GM23338 (cell line): ENCODE measurements at places on chromosomes 16 and 17. TPM values are rescaled to one million over a fixed set of nuclear protein-coding genes. Genes with fewer than 3 reads are reported as not detected.

Gene DPEP2
- not detected in 2 replicates for total RNA-seq

Gene ZP2
- 0.16 TPM in 1 of 2 replicates, not detected in the other for total RNA-seq

Gene SNAI3
- total RNA-seq = 19.2 and 19.4 TPM in 2 replicates

Gene FGF11
- total RNA-seq = 16.6 TPM in 2 replicates

Gene C1QTNF1
- 1.9 and 5.2 TPM in 2 replicates for total RNA-seq

Gene PKMYT1
- 82.1 and 100 TPM in 2 replicates for total RNA-seq

Gene RASD1
- 1.4 and 3.7 TPM in 2 replicates for total RNA-seq

Gene CDYL2
- 4.3 and 4.5 TPM in 2 replicates for total RNA-seq

Gene LYRM1
- total RNA-seq = 18.7 and 19.4 TPM in 2 replicates

Gene SLC4A1
- not detected in 2 replicates for total RNA-seq

Gene MT4
- not detected in 2 replicates for total RNA-seq

Gene TOP3A
- total RNA-seq = 60.2 and 76.7 TPM in 2 replicates

- DNase-seq = no peak
Observed at GRCh38 chr17:65756760-65757159, 195.3 kb upstream of the AXIN2 start.

GRCh38 chr17:40515011-40515410 lies 13.6 kb upstream of the TNS4 start:
- DNase-seq = no peak

DNA sequence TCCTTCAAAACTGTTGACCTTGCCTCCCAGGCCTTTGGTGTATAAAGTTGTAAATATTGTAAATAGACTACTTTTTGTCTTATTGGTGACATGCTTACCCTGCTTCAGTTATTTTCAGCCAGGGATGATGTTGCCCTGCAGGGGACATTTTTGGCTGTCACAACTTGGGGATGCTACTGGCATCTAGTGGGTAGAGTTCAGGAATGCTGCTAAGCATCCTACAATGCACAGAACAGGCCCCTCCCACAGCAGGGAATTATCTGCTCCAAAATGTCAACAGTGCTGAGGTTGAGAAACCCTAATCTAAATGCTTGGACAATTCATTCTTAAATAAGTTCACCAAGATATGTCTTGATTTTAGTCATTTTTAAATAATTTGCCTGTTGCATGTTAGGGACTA lies 459.8 kb downstream of the PMP22 start:
- peak; percentile 60 for DNase-seq

DNA sequence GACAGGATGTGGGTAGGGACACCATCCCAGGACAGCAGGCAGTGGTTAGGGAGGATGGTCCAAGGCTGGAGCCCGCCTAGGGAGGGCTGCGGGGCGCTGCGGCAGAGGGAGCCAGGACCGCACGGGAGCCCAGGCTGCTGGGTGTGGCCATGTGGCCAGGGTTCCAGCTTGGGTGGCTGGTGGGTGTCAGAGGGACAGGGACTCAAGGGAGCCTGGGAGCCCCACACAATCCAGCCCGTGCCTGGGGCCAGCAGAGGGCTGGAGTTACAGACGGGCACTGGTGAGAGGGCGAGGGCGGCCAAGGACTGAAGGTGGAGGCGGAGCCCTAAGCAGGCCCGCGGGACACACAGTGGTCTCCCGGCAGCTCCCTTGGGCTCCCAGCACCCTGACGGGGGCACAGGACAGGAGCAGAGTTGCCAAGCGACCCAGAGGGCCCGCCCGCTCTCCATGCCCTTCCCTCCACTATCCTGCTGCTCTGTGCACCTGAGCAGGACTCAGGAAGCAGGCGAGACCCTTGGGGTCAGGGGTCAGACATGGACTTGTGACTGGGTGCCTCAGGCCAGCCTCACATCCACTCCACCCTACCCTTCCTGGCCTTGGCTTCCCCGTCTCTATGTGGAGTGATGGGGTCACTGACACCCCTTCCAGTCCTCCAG lies 7.1 kb downstream of the MRPL28 start:
- DNase-seq = no peak

- no peak for DNase-seq
Observed at GRCh38 chr17:63442549-63443035, 3.5 kb downstream of the CYB561 start.

GRCh38 chr17:10435096-10435495 lies 13.3 kb upstream of the MYH8 start:
- no peak for DNase-seq

DNA sequence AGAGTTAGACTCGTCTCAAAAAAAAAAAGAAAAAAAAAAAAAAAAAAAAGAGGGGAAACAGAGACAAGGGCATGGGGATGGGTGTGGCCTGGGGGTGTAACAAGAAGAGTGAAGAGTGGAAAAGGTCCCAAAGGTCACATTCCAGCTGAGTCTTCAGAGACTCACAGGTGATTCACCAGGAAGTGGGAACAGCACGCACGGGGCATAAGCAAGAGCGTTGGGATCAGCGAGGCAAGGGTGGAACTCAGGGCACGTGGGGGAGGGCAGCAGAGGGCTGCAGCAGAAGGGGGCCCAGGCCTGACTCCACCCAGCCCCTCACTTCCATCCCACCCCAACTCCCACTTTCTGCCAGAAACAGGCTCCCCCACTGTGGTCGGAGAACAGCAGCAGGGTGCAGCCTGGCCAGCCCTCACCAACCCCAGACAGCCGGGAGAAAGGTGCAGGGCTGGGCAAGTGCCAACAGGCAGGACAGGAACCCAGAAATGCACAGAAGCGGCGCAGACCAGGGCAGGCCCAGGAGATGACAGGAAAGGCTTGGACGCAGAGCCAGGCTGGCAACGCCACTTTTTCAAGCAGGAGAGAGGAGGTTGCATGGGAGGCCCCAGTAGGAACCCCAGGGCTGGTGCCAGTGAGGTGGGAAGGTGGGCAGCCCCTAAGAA lies 3.3 kb downstream of the MEAK7 start:
- DNase-seq = no peak

DNA sequence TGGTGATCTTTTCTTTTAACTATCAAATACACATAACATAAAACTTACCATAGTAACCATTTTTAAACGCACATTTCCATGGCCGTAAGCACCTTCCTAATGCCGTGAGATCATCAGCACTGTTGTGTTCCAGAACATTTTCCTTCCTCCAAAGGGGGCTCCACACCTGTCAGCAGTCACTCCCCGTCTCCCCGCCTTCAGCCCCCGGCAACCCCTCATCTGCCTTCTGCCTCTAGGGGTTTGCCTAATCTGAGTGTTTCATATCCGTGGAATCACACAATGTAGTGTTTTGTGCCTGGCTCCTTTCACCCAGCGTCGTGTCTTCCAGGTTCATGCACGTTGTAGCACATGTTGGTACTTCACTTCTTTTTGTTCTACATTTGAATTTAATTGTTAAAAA lies 350.1 kb upstream of the TNRC6C start:
- no peak for DNase-seq

- DNase-seq = no peak
Observed at GRCh38 chr17:82828875-82829487, 10.8 kb downstream of the ZNF750 start.

DNA sequence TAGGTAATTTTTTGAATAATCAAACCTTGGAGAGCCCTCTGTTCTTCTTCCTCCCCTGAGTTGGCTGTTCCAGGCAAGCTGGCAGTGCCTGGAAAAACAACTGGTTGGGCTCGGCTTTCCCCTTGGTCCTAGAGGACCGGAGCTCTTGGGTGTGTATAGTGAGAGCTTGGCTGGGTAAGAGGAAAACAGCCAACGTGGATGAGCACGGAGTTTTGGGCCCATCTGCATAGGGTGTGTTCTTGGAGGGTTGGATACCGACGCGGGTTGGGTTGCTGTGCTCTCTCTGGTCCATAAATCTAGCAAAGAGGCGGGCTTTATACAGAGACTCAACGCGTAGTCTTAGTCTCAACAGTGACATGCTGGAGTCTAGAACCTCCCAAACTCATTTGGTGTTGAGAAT lies 23.2 kb downstream of the ITGB3 start:
- DNase-seq = peak; percentile 70

DNA sequence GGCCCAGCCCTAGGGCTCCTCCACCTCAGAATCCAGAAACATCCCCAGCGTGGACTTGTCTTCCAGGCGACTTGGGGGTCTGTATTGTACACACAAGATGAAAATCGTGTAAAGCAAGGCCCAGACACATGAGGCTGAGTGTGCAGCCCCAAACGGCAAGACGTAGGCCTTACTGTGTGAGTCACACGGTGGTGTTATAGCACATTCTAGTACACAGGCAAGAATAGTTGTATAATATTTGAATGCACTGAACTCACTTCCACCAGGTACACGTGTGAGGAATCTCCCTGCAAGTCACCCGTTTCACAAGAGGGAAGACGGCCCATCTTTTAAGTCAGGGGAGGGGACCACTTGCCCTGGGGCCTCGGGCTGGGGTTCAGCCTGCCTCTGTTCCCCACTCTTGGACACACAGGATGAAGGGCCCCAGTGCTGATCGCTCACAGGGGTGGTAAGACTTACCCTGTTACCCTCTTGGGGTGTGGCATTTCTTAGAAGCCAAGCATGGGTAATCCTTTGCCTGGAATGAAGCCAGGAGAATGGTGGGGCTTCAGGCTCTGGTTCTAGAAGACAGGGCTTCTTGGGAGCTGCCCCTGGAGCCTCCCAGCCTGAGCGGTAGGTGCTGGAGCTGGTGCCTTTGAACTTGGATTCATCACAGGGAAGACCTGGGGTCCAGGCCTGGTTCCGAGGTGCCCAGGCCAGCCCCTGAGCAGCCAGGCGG lies 71.3 kb downstream of the SREBF1 start:
- no peak for DNase-seq

- no peak for DNase-seq
Observed at GRCh38 chr17:3613124-3613523, 3.9 kb upstream of the TRPV1 start.

- no peak for DNase-seq
Observed at GRCh38 chr17:74215342-74215727, 2.0 kb downstream of the TTYH2 start.

DNA sequence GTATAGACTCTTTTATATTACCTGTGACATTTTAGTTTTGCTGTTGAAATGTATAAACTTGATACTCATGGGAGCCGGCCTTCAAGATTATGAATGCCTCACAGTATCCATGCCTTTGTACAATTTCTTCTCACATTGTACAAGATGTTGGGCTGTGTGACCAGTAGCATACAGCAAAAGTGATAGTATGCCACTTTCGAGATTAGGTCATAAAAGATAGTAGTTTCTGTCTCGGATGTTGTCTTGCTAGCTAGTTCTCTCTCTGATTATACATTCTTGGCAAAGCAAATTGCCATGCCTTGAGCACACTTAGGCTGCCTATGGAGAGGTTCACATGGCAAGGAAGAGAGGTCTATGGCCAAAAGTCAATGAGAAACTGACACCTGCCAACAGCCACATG lies 1309.8 kb upstream of the CDH8 start:
- no peak for DNase-seq

GRCh38 chr17:35476283-35476820 lies 27.8 kb upstream of the SLFN13 start:
- DNase-seq = no peak

GRCh38 chr17:50234581-50234980 lies 33.1 kb upstream of the COL1A1 start:
- DNase-seq = no peak

GRCh38 chr17:48148029-48148770 lies 40.6 kb downstream of the SNX11 start:
- no peak for DNase-seq

DNA sequence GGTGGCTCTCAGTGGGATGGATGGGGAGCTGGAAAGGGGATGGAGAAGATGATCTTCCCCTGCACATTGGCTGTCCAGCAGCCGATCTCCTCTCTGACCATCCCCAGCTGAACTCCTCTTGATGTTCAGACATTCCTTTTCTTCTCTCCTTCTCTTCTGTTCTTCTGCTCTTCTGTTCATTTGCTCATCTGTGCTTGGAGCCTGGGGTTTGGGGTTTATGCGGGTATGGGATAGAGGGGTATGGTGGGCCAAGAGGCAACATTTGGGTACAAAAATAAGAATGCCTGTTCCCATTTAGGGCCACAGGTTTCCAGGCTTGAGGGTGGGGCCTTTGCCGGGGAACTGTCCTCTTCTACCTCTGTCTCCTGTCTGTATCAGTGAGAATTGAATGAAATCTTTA lies 205.4 kb upstream of the XYLT1 start:
- no peak for DNase-seq

DNA sequence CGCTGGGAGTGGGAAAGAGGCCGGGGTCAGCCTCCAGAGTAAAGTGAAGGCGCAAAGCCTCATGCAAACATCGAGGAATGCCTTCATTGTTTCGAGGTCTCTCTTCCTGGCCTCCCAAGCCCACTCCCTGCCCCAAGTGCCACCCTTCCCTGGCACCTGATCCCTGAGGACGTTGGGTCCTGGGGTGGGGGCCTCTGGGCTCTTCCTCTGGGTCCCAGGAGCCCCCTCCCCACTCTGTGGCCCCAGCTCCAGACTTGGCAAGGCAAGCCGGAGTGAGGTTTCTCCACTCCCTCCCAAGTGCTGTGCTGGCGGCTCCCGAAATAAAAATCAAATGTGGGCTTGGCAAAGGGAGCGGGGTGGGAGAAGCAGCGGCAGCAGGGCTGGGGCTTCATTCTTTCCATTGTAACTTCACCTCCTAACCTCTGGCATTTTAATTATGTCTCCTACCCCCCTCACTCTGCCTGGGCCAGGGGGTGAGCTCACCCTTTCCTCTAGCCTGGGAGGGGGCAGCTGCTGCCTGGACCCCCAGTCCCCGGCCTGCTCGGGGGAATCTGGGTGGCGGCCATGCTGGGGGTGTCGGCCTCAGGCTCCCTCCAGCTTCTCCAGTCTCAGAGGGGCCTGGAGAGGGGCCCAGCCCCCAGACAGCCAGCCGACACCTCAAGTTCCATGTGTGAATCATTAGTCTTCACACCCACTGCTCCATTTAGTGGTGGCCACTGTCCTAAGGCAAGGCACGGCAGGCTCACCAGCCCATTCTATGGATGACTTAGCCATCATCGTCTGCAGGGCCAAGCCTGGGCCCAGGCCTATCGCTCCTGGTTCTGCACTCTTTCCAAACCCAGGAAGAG lies 14.6 kb upstream of the TMEM92 start:
- no peak for DNase-seq

DNA sequence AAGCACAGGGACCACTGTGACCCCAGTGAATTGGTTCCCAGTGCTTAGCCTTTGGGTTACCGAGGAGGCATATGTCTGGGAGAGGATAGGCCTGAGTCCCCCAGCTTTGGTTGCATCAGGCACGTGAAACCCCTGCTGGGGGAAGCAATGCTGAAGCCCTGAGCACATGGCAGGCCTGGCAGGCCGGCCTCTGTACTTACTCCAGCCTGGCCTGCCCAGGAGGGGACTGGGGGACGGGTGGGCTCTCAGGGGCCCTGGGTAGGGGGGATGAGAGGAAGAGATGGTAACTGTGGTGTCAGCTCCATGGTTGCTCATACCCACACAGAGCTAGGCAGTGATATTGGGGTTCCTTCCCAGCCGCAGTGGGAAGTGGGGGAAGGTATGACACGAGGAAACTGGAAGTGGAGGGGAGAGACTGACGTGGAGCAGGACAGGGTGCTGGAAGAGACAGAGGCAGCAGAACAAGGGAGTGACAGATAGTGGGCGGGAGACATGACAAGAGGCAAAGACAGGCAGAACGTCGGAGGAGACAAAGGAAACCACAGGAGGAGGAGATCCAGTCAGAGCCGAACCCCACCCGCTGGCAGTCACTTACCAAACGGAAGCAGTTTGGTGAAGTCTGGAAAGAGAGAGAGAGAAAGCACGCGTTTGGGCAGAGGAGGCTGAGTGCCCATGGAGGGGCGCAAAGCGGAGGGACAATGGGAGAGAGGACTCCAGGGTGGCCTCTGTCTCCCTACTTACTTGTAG lies 9.1 kb downstream of the TMEM208 start:
- DNase-seq = no peak

GRCh38 chr16:69784586-69784985 lies 22.5 kb downstream of the WWP2 start:
- DNase-seq = no peak

- DNase-seq = no peak
Observed at GRCh38 chr17:40477796-40478195, 23.6 kb downstream of the TNS4 start.

- no peak for DNase-seq
Observed at GRCh38 chr17:80824549-80825470, 166.8 kb upstream of the CHMP6 start.
